ENCODE measurements at places on chromosomes 6 and 20.

DNA sequence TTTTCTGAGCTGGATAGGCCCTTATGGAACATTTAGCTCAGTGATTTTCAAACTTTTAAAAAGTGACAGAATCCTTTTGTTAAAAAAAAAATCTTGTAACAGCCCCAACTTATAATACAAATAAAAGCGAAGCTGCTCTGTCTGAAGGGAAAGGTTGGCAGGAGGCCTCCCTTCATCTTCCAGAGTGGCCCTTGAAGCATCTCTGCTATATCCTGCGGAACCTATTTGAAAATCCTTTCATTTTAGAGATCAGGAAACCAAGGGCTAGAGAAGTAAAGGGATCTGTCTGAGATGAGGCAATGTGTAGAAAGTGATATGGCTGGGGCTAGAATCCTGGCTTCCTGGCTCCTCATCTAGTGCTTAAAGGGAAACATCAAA is 107.8 kb downstream of the UBE3D start:
- no peak for DNase-seq

DNA sequence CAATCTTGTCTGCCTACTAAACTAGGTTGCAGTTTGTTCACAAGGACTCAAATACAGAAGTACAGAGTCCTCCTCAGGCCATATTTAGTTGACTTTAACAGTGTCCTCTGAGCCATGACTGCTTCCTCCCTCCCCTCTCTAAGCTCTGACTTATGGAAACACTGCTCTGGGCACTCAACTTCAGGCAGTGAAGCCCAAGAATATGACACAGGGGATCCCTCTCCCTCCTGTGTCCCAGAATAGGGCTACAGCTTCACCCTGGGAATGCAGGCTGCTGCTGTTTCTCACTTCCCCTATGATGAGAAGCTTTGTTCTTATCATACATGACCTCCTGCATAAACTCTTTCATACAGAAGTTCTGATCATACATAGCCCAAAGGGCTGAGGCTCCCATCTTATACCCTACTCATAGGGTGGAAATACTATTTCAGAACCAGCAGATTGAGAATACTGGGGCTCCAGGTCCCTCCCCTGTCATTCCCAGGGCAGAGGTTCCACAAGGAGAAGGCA is 97.3 kb upstream of the UST start:
- no peak for DNase-seq

GRCh38 chr6:169850154-169850553 is 98.7 kb downstream of the ERMARD start:
- DNase-seq = no peak

- peak; percentile 88 for DNase-seq
Measured at GRCh38 chr6:5143634-5144311, 58.6 kb downstream of the PPP1R3G start.

GRCh38 chr20:24674921-24675605 is 205.6 kb downstream of the SYNDIG1 start:
- no peak for DNase-seq

DNA sequence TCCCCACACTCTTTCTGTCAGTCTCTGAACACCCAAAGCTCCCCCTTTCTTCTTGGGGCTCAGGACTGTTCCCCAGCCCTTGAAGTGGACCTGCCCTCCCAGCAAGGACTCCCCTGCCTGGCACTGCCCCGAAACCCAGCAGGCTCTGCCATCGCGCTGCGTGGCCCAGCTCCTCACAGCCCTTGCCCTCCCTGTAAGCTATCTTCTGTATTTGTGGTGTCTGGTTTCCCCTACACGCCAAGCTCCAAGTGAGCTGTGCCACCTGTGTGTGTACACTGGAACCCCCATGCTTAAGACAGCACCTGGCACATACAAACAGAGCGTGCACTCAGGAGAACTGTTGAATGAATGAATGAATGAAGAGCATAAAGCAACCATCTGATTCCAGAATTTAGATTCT is 57.7 kb downstream of the TMEM242 start:
- DNase-seq = no peak

- DNase-seq = no peak
Measured at GRCh38 chr6:14834851-14835530, 410.9 kb upstream of the JARID2 start.

- DNase-seq = no peak
Measured at GRCh38 chr6:116575227-116575626, 3.9 kb downstream of the RWDD1 start.

DNA sequence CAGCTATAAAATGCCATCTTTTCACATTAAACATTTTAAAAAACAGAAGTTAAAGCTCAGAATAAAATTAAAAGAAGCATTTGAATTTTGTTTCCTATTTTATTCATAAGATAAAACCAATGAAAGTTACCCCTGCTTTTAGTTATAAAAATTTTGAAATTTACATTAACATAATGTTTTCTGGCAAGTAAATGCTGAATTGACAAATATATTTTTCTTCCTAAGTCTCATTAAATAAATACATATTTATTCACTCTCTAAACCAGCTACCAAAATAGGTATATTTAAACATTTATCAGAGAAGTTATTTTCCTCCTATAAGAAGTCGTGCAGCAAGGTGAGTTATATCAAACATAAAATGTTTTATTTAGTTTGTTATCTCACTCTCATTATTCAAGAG is 213.6 kb downstream of the TRDN start:
- DNase-seq = no peak

DNA sequence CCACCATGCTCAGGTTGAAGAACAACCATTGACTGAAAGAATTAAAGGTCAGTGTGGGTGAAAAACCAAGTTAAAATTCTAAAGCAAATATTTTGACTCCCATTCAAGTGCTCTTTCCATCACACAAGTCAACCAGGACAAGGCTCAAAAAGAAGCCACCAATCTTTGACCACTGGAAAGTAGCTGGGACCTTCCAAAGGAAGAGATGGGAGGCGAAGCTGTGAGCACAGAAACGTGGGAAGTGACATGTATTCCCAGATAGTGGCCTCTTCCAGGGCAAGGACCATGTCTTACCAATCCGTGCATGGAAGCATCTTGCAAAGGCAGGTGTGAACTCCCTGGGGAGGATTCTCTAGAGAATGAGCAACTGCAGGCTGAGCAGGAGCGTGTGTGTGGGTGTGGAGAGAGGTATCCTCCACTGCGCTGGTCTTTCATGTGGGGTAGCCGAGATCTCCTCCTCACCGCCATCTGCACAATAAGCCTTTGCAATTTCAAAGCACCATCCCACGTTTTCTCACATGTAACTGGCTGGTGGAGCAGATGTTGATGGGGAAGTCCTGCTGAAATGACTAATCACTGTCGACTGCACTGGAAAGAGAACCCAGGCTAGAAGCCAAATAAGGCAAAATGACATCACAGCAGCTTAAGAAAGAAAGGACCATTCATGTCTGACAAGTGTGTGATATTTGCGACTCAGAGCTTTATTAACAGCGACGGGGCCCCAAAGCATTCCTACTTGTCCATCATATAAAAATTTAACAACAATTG is 189.4 kb upstream of the RREB1 start:
- DNase-seq = peak; percentile 84

GRCh38 chr6:102553214-102553613 is 1159.7 kb downstream of the GRIK2 start:
- no peak for DNase-seq

DNA sequence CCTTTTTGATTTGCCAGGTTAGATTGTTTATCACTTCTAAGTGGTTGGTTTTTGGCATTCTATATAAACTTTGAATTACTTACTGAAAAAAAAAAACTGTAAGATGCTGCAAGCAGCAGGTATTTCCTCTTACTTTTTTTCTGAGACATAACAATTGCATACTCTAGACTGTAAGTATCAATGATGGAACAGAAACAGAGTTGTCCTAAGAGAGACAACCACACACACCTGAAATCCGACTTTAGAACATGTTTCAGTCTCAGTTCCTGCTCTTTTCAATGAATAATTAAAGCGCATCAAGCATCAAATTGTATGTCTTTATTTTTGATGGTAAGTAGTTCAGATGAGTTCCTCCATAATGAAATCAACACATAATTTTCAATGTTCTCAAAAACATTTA is 105.3 kb upstream of the KHDRBS2 start:
- DNase-seq = no peak

Measured in activated T-cell treated with anti-CD3 and anti-CD28 coated beads, Interleukin-2, amount 50 U/mL, for 48 hours (primary cell).